ENCODE measurements at places on chromosomes 16 and 17.

GRCh38 chr17:57442914-57443571 lies 186.7 kb downstream of the MSI2 start:
- peak; percentile 41 for DNase-seq

- no peak for DNase-seq
These were observed 834 bp downstream of the MRPL12 start for GRCh38 chr17:81703747-81704654.

- DNase-seq, result no peak
These were observed 32.6 kb upstream of the CDH15 start for GRCh38 chr16:89138843-89139520.

DNA sequence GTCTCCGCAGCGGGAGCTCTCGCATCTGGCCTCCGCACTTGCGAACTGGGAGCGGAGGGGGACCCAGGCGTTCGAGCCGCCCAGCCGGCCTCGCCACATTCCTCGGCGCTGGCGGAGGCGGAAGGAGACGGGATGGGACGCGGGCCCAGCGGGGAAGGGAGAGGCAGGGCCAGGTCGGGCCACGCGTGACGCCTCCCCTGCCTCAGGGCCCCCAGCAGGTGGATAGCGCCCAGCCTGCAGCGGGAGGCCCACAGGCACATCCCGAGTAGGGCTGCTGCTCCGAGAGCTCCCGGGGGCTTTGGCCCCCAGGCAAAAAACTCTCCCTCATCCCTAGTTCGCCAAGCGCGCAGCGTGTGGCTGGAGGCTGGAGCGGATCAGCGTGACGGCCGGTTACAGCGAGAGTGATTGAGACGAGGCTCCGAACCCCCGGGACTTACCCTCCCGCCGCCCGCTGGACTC lies 800 bp downstream of the PLEKHH3 start:
- DNase-seq, result no peak

GRCh38 chr17:34720760-34721159 lies 141.4 kb downstream of the TMEM132E start:
- DNase-seq, result no peak

GRCh38 chr17:27241346-27241946 lies 52.5 kb upstream of the WSB1 start:
- DNase-seq, result no peak

- DNase-seq, result no peak
These were observed 137.1 kb downstream of the ZFHX3 start for GRCh38 chr16:72910875-72911274.

DNA sequence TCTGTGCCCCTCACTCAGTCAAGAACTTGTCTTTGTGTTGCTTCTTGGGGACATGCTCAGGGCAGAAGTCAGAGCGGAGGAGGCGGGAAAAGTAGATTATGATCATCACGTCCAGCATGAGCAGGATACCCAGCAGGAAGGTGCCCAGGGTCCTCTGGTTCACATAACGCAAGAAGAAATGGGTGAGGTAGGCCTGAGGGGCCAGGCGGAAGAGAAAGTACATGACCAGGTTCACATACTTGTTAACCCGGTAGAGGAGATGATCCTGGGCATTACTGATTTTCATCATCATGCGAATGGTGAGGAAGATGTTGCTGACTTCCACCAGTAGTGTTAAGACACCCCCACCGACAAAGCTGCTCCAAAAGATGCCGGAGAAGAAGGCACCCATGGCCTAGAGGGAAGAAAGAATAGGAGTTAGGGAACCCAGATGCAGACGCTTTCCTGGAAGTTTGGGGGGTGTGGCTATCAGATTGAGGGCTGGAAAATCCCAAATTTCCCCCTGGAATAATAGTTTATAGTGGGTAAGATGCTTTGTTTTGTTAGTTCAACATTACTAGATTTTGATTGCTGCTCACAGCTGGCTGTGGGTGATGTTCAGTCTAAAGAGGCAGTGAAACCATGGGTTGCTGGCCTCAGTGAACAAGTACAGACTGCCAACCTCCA lies 1.4 kb downstream of the TLCD1 start:
- DNase-seq, result no peak

DNA sequence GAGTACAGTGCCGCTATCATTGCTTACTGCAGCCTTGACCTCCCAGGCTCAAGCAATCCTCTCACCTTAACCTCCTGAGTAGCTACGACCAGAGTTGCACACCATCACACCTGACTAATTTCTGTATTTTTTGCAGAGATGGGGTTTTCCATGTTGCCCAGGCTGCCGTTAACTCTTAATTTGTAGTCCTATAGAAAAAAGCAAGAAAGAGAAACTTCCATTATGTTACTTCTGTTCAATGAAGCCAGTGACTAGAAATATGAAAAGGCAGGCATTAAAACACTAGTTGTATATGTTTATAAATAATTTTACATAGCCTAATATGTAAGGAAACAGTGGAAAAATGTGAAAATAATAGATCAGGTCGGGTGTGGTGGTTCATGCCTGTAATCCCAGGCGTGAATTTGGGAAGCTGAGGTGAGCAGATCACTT lies 9.7 kb downstream of the RAD51C start:
- DNase-seq, result no peak

- no peak for DNase-seq
These were observed 968 bp downstream of the AGRP start for GRCh38 chr16:67482233-67482924.

DNA sequence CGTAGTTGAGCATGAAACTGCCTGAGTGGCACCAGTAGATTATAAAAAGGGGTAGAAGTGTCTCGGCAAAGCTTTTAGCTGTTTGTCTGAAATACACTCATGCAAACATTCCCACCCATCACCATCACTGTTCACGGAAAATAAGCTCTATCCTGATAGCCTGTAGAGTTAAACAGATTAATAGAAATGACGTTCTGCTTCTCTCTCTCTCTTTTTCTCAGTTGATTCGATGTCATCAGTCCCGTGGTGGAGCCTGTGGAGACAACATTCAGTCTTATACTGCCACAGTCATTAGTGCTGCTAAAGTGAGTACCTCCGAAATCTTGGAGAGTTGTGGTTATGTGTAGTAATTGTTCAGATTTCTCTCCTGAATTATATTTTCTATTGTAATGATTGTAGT lies 224.7 kb downstream of the BCAS3 start:
- DNase-seq, result no peak

- DNase-seq, result no peak
These were observed 1.8 kb downstream of the C16orf54 start for GRCh38 chr16:29743827-29744531.

- no peak for DNase-seq
These were observed 126.0 kb upstream of the SDK2 start for GRCh38 chr17:73770115-73770848.

DNA sequence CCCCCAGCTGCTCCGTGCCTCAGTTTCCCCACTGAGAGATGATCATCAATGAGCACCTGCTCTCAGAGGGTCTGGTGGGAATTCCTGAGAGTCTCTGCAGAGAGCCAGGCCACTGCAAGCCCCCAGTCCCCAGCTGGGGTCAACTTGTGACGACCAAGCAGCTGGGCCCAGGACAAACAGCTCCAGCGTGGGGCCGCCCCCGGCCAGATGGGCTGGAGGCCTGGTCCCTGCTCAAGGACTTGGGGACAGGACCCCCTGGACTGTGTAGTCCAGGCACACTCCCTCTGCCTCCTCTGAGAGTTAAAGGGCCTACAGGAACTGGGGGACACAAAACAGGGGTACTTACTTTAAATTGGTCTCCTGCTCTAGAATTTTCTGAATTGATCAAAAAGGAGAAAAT lies 16.6 kb upstream of the AATK start:
- no peak for DNase-seq

GRCh38 chr17:37294888-37295287 lies 80.9 kb upstream of the C17orf78 start:
- DNase-seq, result no peak

GRCh38 chr16:58348986-58349385 lies 43.3 kb upstream of the GINS3 start:
- no peak for DNase-seq

DNA sequence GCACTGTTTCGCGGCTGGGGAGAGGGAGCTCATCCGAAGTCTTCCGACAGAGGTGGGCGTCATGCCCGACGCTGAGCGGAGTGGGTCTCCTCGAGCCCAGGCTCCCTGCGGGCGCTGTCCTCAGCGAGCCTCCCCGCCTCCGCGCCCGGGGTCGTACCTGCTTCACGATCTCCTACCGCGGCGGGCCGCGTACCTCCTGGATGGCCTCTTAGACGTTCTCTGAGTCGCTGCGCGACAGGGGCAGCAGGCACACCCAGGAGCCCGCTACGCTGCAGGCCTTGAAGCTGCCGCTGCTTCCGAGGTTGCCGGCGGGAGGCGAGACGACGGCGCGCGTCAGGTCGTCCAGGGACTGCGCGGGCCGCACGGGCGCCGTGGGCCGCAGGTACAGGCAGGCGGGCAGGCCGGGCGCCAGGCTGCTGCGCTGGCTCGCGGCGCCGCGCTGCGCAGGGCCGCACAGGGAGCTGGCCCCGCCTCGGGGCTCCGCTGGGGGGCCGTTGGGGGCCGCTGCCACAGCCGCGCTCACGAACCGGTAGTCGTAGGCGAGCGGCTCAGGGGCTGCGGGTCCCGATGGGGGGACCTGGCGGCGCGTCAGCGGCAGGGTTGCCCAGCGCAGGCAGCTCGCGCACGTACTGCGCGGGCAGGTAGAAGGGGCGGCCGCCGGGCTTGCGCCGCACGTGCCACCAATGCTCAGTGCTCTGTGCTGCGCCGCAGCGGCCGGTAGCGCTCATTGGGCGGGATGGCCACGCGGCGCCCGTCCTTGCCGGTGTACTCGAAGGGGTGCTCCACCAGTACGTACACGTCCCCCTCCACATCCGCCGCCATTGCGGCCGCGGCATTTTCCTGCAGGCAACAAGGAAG lies 116.4 kb upstream of the SMURF2 start:
- DNase-seq, result no peak

GRCh38 chr16:79537584-79537983 lies 63.0 kb downstream of the MAF start:
- DNase-seq, result no peak

- no peak for DNase-seq
These were observed 5.8 kb downstream of the NHERF2 start for GRCh38 chr16:2032285-2033056.

DNA sequence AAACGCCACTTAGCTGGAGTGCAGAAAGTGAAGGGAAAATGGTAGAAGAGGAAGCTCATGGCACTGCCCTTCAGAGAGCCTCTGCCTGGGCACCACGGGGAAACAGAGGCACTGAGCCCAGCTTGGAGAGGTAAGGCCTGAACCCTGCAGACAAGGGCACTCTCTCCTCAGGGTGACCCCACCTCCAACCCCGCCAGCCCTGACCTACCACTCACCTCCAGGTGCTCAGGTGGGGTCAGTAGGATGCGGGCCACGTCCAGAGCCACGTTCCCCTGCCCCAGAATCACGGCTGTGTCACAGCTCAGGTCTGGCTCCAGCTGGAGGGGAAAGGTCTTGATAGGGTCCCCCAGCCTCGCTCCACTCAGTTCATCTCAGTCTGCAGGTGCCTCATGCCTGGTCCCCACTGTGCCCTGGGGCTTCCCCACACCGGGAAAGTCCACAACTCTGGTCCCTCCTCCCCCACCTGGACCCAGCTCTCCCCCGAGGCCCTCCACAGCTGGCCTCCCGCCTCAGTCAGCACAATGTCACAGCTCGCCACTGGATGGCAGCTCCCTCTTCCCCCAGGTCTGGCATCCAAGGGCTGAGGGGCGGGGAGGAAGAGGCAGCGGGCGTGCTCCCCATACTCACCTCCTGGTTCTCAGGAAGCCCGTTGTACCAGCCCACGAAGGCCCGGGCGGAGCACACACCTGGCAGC lies 6.0 kb upstream of the GRIN2C start:
- DNase-seq, result no peak

GRCh38 chr17:73623818-73624217 lies 20.4 kb downstream of the SDK2 start:
- no peak for DNase-seq

All from activated CD8-positive, alpha-beta memory T cell treated with anti-CD3 and anti-CD28 coated beads for 4 hours (primary cell).